Esophagus mucosa (tissue), 1 donor: ENCODE measurements at places on chromosomes 7 and 10.

- no peak for ATAC-seq
These were observed 78.7 kb downstream of the ELFN1 start for GRCh38 chr7:1748839-1749173.

- ATAC-seq = no peak
These were observed 72.7 kb upstream of the TRIL start for GRCh38 chr7:29030781-29031275.

DNA sequence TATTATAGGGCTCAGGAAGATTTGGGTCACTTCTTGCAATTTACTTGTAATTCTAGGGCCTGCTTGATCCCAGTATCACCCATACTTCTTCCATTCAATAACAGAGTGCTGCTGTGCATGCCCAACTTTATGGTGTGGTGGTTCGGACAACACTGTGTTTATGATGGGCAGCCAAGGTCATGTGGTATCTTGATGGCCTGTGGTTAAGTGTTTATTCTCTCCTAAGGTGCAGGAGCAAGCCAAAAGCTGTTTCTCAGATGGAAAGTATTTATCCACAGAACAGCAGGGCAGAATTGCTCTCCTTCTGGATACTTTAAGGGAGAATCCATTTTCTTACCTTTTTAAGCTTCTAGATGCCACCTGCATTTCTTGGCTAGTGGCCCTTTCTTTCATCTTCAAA, 433.8 kb downstream of the SH2D4B start:
- no peak for ATAC-seq

GRCh38 chr7:52525772-52526341, 509.6 kb upstream of the POM121L12 start:
- ATAC-seq = no peak

DNA sequence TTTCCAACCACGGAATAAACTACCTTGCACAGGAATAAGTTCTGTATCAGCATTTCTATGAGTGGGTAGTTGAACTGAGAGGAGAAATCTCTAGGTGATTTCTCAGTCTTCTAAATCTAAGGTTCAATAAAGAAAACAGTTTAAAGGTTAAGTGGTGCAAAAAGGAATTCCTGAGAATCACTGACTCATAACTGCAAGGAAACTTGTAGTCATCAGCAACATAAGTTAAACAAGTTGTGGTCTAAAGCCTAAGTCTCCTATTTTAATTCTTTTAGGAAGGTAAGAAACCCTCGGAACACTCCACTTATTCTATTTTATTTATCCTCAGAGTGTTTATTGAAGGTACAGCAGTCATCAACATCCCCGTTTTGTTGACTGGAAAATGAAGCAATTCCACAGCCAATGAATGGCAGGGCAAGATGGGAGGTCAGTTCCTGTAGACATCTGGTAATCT, 92.4 kb upstream of the PIK3CG start:
- no peak for ATAC-seq

GRCh38 chr7:12638851-12639456, 48.5 kb upstream of the ARL4A start:
- ATAC-seq = peak; percentile 13

- ATAC-seq = no peak
These were observed 355.9 kb upstream of the FZD8 start for GRCh38 chr10:35998026-35998425.

GRCh38 chr10:14022954-14023672, 307.6 kb downstream of the FRMD4A start:
- ATAC-seq = no peak

DNA sequence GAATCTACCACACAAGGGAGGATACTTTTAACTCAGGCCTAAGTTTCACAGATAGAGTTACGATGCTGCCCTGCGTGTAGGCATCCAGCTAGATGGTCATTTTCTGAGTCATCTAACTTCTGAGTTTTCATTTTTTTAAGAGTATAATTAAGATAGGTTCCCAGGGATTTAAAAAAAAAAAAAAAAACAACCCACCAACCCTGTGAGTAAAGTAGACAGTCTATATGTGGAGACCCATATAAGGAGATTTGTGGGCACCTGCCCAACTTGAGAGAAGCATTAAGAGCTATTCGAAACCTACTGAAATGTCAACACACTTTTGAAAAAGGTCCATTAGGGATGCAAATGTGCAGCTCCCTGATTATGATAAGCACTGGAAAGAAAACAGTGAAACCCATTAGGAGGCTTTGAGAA, 257.3 kb downstream of the TRIL start:
- no peak for ATAC-seq

DNA sequence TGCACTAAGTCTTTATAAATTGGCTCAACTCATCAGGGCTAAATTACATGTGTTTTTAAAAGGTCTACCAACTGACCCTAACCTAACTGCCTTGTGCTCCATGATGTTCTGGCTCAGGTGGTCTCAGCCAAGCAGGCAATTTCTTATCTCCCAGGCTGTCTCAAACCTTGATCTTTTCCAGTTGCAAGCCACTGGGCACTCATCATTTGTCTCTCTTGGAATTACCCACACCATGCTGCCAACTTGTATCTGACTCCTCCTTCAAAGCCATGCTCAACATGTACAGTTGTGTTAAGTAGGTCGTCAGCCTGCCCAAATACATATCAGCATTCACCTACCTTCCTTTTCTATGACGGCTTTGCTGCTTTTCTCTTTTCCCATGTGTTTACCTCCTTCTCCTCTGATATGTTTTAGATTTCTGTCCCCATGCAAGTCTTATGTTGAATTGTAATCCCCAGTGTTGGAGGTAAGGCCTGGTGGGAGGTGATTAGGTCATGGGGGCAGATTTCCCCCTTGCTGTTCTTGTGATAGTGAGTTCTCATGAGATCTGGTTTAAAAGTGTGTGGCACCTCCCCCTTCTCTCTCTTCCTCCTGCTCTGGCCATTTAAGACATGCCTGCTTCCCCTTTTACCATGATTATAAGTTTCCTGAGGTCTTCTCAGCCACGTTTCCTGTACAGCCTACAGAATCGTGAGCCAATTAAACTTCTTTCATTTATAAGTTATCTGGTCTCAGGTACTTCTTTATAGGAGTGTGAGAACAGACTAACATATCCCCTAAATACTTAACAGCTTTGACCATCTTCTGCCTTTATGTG, 130.0 kb downstream of the ELAPOR2 start:
- ATAC-seq = no peak

DNA sequence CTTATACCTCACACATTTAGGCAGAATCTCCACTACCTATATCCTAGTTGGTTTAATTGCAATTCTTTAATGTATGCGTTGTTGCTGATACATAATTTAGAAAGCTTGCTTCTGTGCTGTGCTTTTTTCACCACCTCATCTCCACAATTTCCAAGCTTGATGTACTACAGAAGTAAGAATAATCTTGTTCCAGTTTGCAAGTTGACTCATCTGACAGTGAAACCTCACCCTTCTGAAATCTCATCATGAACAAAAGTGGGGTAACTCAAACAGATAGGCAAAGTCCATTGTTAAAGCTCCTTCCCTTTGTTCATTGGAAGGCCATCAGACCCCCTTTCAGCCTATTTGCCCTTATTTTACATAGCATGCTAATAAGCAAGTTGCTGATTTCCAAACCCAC, 13.6 kb downstream of the EIF4EBP2 start:
- no peak for ATAC-seq

DNA sequence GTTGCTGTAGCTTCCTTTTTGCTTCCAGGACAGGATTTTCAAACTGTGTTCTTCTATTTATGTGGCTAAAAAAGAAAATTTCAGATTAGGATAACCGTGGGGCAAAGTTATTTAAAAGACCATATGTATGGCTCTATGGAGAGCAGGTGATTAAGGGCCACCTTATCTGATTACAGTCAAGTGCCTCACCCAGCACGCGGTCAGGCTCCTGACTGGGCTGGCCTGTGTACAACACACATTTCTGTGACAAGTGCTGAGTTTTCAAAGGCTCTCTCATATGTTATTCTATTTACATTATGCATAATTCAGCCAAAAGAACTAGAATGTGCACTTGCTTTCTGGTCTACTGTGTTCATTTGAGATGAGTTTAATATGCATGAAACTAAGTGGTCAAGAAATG, 547.4 kb downstream of the PHTF2 start:
- no peak for ATAC-seq

DNA sequence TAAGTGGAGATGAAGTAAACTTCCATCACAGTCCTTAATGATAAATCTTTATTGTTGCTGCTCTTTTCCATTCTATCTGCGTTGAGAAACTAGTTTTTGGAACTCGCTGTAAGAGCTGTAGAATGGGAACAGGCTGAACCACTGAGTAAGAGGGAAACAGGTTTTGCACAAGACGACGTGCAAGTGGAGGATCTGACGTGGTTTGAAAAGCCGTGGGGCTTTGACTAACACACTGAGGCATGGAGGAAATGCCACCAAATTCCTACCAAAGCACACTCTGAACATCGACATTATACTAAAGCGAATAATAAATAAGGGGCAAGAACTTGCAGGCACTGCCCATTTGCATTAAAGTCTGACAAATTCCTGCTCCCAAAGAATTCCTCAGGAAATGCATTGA, 160.6 kb downstream of the KLF6 start:
- peak; percentile 89 for ATAC-seq

- ATAC-seq = no peak
These were observed 12.0 kb upstream of the GSAP start for GRCh38 chr7:77427996-77428603.

DNA sequence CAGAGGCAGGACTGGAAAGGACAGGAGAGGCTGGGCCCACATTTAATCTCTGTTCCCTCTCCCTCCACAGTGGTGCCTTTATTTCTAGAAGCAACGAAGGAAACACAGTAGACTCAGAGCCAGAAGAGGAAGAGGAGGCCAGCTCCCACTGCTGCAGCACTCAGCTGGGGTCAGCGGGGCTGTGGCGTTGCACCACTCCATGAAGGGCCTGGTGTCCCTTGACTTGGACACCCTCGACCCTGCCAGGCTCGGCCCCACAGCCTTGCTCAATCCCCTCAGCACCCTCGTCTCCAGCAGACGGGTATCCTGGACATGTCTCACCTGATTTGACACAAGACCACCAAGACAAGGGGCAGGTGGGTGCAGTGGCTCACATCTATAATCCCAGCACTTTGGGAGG, 38.8 kb downstream of the PRKAG2 start:
- no peak for ATAC-seq

DNA sequence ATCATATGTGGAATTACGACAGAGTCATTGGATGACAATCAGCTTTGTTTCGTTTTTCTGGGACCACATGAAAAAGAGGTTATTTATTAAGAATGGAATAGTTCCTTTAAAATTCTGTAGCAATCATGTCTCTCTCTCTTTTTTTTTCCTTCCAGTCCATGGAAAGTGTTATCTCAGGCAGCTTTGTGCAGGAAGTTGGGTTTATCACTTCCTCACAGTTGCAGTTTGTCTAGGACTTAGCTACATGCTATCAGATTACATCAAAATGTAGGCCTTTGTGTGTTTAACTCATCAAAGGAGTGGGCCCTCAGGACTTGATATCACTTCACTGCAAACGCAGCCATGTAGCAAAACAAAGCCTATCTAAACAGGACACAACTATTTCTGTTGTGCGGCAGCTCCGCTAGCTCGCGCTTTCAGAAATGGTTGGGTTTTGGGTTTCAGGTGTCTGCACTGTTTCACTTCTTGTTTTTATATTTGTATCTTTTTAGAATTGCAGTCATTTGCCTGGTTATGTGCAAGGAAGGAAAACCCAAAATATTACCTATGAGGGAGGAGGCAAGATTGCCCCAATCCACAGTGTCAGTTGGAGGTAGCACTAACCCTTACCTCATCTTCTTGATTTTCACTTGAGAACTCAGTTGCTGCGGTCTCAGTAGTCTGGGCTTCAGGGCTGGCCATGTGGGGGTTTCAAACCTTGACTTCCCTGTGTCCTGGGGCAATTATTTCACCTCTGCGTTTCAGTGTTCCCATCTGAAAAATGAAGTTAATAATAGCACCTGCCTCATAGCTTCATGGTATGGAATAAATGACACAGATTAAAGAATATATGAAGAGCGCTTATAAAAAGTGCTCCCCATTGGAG, 66.7 kb downstream of the HHEX start:
- peak; percentile 45 for ATAC-seq

GRCh38 chr10:93495654-93496321, 624 bp upstream of the CEP55 start:
- ATAC-seq = peak; percentile 48

- no peak for ATAC-seq
These were observed 15.2 kb upstream of the GALNTL5 start for GRCh38 chr7:151941009-151941408.

DNA sequence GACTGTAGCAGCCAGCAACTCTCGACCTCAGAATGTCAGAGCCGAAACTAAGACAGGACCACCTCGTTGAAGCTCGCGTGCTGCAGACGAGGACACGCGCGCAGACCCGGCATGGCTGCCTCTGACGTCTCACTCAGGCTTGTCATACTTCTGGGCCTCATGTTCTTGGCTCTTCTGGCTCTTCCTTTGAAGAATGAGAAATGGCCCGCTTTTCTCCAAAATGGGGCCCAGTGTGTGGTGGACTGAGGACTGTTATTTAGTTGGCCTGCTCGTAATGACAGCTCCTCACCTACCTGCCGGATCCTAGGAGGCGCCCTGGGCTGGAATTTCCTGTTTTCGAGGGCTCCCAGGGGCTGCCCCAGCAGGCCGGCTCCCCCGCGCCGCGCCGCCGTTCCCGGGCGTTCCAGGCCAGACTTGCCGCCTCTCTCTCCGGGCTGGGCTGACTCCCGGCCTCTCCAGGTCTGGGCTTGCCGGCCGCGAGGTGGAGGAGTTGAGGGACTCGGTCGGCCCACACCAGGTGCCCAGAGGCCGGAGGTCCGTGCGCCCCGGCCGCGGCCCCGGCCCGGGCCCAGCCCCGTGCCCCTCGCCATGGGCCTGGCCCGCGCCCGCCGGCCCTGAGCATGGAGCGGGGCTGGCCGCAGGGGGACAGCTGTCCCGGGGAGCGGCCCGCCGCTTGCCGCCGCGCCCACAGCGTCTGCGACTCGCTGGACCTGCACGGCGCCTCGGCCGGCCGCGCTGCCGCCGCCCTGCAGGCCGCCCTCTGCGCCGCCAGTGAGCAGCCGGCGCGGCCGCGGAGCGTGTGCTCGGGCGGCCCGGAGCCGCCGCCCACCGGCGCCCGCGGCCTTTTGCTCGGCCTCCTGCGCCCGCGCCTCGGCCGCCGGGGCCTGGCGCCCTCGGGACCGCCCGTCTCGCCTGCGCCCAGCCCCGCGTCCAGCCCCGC, 28.1 kb downstream of the AGAP3 start:
- peak; percentile 61 for ATAC-seq

GRCh38 chr10:36779238-36779846, 346.1 kb upstream of the ANKRD30A start:
- ATAC-seq = peak; percentile 61

DNA sequence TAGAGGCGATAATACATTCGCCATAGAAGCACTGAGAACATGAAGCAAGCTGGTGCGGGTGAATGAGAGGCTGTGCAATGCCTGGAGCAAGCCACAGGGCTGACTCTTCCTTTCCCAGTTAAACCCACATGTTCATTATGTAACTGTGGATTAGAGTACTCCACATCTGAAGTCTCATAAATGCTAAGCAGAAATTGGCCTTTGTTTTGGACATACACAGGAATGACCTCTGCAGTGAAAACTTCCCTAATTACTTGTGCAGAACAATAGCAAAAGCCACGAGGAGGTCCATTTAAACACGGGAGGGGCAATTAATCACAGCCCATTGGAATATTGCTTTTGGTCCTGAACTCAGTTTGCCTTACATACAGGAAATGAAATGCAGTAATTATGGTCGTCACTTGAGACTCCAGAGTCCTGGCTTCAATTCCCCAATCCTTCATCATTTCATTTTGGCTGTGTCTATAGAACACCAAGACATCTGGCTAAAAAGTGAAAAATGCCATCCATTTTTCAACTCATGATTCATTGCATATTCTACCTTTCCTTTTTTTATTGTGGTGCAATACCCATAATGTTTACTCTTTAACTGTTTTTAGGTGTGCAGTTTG, 78.7 kb upstream of the CXCL12 start:
- ATAC-seq = no peak
